ENCODE measurements at places on chromosomes 16 and 17.

DNA sequence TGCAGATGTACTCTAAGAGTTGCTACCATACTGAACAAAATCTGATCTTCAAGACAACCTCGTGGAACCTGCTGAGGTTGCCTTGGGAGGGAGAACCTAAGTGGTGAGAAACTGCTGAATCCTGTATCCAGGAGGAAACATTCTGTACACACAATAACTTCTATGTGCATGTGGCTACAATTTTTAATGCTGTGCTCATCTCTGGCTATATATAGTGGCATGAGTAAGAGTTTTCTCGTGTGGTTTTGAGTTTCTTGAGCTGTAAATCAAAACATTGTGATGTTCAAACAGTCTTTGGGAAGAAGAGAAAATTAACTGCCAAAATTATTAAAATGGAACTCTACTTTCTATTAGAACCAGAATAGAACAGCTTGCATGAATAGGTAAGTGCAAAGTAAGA, 206.8 kb downstream of the CA10 start:
- DNase-seq = no peak

GRCh38 chr17:74070998-74071679, 132.3 kb upstream of the RPL38 start:
- no peak for DNase-seq

GRCh38 chr17:39549747-39550573, 57.8 kb downstream of the NEUROD2 start:
- no peak for DNase-seq

DNA sequence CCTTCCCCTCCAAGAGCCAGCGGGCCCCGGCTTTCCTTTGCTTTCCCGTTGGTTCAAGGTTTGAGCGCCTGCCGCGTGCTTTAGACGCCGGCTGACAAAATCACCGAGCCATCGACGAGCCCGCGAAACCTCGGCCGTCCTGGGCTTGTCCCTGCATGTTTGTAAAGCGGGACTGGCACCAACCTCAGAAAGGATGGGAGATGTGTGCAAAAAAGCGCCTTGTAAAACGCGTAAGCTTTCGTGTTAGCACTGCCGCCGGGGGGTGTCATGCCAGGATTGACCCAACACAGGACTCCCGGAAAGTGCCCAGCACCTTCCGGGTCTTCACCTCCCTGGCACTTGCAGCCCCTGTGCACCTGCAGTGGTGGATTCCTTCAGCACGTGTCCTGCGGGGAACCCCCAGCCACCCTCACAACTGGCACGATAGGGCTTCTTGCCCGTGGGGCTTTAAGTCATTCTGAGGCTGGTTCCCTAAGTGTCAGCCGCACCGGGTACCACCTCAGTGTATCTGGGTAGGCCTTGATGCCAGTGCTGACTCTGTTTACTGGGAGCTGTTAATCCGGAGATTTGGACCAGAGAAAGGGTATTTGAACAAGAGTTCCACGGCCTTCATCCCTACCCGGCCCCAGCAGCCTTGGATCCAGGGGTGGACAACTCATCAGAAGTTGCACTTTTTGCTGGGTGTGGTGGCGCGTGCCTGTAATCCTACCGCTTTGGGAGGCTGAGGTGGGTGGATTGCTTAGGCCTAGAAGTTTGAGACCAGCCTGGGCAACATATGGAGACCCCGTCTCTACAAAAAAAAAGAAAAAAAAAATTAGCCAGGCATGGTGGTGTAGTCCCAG, 817 bp downstream of the NDUFAF8 start:
- DNase-seq = no peak

DNA sequence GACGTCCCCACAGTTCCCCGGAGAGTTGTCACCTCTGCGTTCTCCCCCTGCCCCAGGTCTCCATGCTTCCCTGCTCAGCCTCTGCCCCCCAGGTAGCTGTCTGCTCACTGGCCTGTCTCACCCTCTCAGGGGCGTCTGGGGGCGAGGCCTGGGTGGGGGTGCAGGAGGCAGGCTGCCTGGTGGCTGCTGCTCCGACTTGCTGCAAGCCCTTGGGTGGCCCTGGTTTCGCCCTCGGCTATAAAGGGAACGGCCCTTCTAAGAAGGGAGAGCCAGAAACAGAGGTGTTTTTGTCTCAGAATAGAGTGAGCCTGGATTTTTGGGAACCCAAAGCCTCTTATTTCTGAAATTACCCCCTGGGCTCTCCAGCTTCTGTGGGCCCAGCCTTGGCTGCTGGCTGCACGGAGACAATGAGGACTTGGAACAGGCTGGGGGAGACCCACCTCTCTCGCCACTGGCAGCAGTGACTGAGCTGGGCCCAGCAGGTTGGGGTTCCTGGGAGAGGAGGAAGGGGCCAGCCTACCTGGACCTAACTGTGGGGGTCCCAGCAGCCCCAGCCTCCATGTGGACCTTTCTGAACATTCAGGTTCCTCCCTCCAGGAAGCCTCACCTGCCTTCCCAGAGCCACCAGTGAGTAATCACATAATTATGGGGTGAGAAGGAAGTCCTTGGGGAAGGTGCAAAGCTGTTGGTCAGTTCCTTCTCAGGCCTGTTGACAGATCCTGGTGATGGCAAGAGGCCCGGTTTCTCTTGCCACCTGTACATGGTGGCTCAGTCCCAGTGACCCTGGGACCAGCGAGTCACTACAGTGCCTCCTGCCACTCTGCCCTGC, 15.5 kb upstream of the SPNS2 start:
- DNase-seq = no peak

DNA sequence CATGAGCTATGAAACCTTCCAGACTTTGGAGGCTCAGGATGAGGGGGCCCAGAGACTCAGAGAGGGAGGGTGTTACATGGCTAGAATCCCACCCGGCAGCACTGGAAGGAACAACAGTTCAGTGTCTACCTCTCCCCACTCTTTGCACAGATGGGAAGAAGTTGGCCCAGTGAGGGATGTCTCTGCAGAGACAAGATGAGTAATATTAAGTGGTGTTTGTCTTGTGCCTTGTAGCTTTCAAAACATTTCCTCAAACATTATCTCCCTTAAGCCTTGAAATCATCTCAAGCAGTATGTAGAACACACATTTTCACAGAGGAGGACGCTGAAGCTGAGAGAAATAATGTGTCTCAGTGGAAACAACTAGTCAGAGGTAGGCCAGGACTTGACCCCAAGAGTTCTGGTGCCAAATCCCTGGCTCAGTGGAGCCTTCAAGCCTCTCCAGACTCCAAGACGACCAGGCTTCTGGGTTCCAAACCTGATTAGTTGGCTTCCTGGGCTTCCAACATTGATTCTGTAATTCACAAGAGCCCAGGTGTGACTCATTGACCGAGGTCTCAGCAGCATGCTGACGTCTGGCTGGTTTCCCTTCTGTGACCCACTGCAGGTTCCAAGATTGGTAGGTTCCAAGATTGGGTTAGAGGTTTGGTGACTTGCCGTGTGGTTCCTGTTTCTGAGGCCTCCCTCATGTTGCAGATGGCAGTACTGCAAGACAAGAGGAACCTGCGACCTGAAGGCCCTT, 7.4 kb downstream of the RNF112 start:
- DNase-seq = no peak

DNA sequence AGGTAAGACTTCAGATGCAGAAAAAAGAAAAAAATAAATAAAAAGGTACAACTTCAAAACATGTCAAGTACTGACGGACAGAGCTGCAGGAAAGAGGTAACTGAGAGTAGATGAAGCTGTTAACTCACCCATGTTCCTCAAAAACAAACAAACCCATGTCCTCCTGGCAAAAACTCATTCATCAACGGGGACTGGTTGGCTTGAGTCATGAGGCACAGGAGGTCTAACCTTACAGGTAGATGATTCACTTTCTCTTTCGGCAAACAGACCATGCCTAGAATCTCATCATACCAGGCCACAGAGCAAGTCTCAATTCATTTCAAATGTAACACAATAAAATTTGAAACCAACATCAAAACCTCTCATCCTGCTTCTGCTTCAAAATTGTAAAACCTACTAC, 12.3 kb upstream of the FASN start:
- DNase-seq = no peak

GRCh38 chr16:74666425-74667254, at the start of gene RFWD3:
Gene RFWD3, minus strand, starts transcription at chr16:74666877. Its CDS starts 5,428 bp downstream, at chr16:74661449.
- DNase-seq = peak; percentile 92

- no peak for DNase-seq
Measured at GRCh38 chr17:45077643-45078042, 16.5 kb downstream of the NMT1 start.

GRCh38 chr16:67571981-67572431, 9.7 kb downstream of the CTCF start:
- no peak for DNase-seq

- DNase-seq = no peak
Measured at GRCh38 chr16:66008136-66008535, 358.4 kb upstream of the CDH5 start.

DNA sequence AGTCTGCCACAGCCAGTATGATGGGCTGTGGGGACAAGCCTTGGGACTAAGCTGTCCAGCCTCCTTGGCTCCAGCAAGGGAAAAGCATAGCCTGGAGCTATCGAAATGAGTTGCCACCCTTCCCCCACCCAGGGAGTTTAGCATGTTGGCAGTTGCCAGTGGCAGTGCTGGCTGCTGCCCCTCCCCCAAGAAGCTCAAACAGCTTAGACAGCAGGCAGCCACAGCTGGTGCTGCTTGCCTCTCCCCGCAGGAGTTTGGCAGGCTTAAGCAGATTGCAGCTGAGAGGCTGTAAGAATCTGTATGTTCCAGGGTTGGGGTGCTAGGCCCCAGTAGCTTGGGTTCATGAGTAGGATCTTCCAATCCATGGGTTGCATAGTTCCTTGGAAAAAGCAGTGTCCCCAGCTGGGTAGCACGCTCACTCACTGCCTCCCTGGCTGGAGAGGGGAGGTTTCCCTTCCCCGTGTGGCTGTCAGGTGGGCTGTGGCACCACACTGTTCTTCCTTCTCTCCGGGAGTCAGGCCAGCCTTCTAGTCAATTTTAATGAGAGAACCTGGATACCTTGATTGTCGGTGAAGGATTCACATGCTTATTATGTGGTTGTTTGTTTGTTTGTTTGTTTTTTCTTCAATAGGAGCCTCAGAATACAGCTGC, 506.1 kb downstream of the CDH11 start:
- no peak for DNase-seq

DNA sequence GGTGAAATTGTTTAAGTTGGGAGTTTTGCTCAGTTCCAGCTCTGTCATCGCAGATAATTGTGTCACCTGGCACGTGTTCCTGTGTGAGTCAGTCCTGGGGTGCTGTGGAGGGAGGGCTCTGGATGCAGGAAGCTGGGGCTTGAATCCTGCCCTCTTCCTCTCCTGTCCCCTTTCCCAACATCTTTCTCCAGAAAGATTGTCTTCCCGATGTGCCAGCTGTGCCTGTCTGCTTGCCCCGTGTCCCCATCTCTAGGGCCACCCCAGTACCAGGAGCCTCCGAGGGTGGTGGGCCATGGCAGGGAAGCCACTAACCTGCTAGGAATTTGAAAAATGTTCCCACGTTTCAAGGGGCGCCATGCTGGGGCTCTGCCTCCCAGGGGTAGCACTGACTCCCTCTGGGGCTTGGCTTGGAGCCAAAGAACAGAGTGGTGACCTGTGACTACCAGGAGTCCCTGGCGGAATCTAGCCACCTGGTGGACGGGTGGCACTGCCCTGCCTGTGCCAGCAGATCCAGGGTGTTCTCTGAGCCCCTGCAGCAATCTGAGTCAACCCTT, 198.1 kb downstream of the ENGASE start:
- no peak for DNase-seq

DNA sequence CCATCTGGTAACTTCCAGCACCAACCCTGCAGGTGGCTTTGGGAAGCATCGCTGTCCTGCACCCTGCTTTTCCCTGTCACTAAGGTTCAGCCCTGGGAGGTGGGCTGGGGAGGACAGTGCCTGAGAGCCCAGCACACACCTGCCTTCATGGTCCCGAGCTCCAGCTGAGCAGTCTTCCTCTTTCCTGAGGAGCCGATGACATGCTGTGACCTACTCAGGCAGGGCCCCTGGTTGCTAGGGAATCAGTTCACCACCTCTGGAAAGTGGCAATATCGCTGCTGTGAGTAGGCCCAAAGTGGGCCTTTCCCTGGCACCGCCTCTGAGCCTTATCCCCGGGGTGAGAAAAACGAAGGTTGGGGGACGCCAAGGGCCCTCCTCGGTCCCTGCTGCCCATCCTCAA, 17.9 kb downstream of the ST3GAL2 start:
- DNase-seq = no peak

- no peak for DNase-seq
Measured at GRCh38 chr16:10576390-10577304, 3.8 kb downstream of the EMP2 start.

- DNase-seq = no peak
Measured at GRCh38 chr17:10815319-10815718, 11.4 kb upstream of the TMEM238L start.

Data from stimulated activated CD8-positive, alpha-beta memory T cell treated with anti-CD3 and anti-CD28 coated beads, Interleukin-2, amount 100 ng/mL, for 1 hour (primary cell).